ENCODE measurements at places on chromosomes 13 and 19. TPM values are rescaled to one million over a fixed set of nuclear protein-coding genes. Genes with fewer than 3 reads are reported as not detected.

KRTDAP gene
- not detected for polyA plus RNA-seq

ATP4A gene
- polyA plus RNA-seq = not detected

ZNF835 gene
- polyA plus RNA-seq = not detected

BABAM1 gene
- 98.6 TPM for polyA plus RNA-seq

IGSF23 gene
- polyA plus RNA-seq = 0.37 TPM

PRMT1 gene
- polyA plus RNA-seq = 287 TPM

GRCh38 chr19:32624410-32624809 is 43.4 kb downstream of the PDCD5 start:
- no peak for DNase-seq

GRCh38 chr19:11814700-11815035 is 595 bp downstream of the ZNF440 start:
- no peak for DNase-seq

- DNase-seq = no peak
Measured at GRCh38 chr19:10289167-10289835, 451 bp upstream of the ICAM5 start.

DNA sequence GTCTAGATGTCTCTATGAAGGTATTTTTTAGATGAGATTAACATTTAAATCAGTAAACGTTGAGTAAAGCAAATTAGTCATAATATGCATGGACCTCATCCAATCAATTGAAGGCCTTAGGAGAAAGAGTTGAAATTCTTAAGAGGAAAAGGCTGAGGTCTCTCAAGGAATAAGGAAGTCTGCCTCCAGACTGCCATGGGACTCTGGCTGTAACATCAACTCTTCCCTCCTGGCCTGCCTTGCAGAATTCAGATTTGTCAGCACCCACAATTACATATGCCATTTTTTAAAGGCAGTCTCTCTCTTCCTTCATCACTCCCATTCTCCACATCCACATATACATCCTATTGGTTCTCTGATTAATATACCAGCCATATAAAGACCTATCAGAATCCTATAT is 28.8 kb upstream of the INTS6 start:
- DNase-seq = no peak

DNA sequence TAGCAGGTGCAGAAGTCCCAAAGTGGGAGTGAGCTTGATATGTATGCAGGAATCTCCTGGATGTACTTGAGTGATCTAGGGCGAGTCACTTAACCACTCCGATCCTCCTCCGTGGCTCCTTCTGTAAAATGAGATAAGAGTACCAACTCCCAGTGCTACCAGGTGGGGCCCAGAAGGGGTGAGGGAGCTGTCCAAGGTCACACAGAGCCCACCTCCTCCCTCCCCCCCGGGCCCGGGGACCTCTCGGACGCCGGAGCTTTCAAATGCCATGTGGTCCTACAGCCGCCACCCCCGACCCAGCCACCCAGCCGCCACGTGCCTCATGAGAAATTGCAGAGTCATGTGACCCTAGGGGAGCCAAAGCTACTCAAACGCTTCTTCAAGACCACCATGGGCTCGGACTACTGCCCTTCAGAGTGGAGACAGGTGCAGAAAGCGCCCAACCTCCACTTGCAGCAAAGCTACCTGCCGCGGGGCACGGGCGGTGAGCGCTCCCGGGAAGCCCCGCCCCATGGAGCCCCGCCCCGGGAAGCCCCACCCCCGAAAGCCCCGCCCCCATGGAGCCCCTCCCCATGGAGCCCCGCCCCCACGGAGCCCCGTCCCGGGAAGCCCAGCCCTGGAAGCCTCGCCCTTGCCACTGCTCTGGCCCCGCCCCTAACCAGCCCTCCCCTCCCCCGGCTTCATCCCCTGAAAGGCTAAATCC is 10.1 kb upstream of the ZNF358 start:
- DNase-seq = no peak

DNA sequence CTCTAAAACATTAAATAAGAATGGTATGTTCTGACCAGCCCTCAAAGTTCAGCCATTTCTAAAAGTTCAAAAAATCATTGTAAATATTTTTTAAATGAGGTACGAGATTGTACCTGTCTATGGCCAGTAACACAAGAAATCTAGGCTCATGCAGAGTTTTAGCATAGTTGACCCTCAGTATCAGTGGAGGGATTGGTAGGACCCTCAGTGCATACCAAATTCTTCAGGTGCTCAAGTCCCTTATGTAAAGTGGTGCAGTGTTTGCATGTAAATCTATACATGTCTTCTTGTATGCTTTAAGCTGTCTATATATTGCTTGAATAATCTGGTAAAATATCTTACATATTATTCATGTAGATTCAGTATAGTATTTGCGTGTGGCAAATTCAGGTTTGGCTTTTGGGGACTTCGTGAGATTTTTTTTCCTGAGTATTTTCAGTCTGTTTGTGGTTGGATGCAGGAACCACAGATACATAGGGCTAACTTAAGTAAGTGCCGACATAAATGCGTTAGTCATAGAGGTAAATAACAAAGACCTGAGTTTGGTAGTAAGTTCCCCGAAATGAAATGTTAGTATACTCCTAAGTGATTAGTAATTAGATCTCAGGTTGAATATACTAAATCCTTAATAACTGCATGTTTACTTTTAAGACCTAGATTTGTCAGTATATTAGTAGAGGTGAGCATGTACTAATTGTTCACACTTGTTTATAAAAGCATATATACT is 7.8 kb downstream of the MIR17HG start:
- no peak for DNase-seq

DNA sequence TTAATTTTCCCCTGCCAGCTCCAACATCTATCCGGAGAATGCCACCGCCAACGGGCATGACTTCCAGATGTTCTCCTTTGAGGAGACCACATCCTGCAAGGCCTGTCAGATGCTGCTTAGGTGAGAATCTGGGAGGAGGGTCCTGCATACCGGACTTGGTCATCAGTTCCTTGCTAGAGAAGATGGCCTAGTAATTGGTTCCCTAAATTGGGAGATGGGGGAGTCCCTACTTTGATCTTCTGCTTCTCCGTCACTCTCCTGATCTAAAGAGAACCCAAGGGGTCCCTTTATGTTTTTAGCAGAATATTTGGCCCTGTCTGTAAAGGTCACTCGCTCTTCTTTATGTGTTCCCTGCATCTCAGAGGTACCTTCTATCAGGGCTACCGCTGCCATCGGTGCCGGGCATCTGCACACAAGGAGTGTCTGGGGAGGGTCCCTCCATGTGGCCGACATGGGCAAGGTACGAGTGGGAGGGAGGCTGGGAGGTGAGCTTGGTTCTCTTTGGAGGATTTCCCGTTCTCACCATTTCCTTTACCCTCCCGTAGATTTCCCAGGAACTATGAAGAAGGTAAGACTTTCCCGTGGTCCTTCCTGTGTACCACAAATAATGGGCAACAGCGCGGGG is 54.1 kb upstream of the ADGRE1 start:
- no peak for DNase-seq

DNA sequence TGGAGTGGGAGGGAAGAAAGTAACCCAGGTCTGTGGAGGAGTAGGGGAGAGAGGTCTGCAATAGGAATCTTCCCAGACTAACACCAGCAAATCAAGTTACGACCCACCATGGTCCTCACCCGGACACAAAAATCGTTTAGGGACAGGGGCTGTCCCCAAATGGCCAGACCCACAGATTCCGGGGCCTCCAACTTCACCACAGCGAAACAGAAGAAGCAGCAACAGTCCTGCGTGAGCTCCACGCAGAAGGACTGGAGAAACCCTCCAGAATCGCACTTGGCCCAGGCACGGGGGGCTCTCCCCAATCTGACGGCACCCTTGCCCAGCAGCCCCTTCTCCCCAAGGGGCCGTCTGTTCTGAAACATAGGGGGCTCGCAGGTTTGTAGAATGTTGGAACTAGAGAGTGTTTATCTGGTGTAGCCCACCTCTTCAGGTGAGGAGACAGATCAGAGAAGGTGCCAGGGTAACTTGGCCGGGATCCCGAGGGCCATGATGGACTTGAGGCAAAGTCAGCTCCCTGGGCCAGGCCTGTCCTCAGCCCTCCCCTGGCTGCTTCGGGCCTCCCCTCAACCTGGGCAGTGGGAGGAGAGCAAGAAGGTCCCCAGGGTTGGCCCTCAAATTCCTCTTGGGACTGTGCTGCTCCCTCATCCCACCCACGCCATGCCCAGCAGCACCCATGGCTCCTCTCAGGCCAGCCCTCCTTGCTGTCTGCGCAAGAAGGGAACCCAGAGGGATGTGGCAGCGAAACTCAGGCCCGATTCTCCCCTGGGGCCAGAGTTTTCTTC is 82.5 kb upstream of the GPR183 start:
- no peak for DNase-seq

DNA sequence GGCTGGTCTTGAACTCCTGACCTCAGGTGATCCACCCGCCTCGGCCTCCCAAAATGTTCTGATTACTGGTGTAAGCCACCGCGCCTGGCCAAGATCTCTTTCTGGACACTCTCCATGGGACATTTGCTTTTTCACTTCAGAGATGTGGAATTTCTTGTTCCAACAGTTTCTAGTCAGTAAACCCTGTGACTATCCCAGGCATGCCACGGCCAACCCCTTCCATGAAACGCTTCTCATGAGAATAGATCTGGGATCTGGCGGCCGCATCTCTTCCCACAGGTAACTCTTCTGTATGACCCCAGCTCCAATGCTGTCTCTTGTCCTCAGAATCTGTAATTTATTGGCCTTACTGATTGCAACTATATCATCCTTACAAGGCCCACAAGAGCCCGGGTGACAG is 16.2 kb downstream of the PLPP2 start:
- no peak for DNase-seq

GRCh38 chr13:52846567-52847321 is 1.7 kb downstream of the PCDH8 start:
- no peak for DNase-seq

- DNase-seq = no peak
Measured at GRCh38 chr13:41900918-41901317, 60.0 kb downstream of the VWA8 start.

GRCh38 chr19:46722421-46723022 is 5.6 kb upstream of the PRKD2 start:
- DNase-seq = no peak

- no peak for DNase-seq
Measured at GRCh38 chr13:114059946-114060860, 72.2 kb downstream of the RASA3 start.

DNA sequence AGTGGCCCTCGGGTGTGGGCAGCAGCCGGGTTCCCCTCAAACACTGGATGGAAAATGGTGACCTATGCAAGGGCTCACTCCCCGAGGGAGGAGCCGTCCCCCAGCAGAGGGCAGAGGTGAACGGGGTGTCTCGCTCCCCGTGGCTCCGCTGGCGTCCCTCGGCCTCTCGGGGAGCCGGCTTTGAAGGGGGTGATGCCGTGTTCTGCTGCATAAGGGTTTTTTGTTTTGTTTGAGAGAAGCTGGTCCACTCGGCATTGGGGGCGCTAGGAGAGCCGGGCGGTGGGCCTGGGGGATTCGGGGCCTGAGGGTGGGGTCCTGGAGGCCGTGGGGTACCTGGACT is 4.0 kb downstream of the EFNA2 start:
- no peak for DNase-seq

- DNase-seq = no peak
Measured at GRCh38 chr19:19433666-19434213, 28.3 kb downstream of the GATAD2A start.

- DNase-seq = no peak
Measured at GRCh38 chr19:45009625-45010255, 8.5 kb downstream of the RELB start.

- DNase-seq = no peak
Measured at GRCh38 chr13:74794582-74794981, 660.4 kb upstream of the KLF12 start.

- DNase-seq = no peak
Measured at GRCh38 chr13:76570510-76570971, 315.7 kb downstream of the KCTD12 start.

DNA sequence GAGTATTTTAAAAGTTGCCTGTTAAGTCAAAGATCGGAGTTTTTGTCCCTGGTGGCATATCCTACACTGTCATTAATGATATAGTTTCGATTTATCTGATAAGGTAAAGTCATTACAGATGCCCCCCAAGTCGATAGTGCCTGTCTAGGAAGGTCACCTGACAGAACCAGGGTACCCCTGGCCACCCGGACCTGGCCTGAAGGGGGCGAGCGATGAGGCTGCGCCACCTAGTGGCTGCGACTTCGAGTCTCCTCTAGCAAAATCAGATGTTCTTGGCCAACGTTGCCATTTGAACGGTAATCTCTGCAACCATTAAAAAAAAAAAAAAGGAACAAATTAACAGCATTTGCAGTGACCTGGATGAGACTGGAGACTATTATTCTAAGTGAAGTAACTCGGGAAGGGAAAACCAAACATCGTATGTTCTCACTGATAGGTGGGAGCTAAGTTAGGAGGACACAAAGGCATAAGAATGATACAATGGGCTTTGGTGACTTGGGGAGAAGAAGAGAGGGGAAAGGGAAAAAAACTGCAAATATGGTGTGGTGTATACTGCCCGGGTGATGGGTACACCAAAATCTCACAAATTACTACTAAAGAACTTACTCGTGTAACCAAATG is 565.1 kb downstream of the LIG4 start:
- DNase-seq = no peak

DNA sequence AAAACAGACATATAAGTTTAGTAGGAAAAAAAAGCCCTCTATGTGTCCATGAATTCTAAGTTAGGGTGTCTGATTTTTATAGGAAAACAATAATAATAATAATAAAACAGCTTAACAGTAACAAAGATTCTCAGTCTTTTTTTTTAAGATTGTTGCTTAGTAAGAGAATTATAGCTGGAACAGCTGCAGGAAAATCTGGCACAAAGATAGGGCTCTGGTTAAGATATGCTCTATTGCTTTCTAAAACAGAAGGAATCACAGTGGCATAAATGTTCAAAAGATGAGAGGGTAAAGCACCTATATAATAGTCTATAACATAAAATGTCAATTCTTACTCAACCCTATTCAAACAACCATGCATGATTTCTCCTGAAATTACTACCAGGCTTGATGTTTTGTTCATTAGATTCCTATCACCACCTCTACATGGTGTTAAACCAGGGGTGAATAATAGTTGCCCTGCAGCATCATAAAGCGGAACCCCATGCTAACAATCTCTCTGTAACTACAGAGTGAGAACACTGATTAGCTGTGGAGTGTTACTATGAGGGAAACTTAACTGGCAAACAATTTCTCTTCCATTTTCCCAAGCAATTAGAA is 541.4 kb upstream of the MIR17HG start:
- DNase-seq = no peak
